ENCODE measurements at places on chromosomes 5 and 9.

DNA sequence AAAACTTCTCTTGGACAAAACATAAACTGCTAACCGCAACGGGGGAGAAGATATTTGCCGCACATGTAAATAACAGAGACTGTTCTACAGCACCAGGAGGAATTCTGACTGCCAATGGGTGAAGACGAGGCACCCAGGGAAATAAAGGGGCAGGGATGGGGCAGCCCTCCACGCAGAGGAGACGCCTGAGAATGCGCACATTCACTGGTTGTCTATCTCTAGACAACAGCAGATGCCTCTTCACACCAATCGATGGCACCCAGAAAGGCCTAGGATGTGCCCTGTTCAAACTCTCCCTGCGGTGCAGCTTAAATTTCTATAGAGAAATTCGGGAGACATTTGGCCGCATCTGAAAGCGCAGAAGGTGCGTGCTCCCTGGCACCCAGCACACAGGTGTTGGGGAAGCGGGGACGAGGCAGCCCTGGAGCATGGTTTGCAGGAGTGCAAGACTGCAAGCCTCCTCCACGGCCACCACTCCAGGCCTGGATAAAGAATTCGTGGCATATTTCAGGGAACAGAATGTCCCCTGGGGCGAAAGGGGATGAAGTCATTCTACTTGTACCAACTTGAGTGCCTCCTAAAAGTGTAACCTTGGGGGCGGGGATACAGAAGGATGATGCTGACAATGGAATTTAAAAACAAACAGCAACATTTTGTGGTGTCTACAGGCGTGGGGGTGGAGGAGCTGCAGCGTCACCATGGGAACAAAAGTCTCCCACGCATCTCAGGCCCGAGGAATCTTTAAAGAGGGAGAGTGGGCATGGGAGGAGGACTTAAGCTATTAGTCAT lies 6.3 kb upstream of the IRX2 start:
- DNase-seq, result no peak

- DNase-seq, result no peak
These were observed 42.0 kb downstream of the ACO1 start for GRCh38 chr9:32426278-32426939.

DNA sequence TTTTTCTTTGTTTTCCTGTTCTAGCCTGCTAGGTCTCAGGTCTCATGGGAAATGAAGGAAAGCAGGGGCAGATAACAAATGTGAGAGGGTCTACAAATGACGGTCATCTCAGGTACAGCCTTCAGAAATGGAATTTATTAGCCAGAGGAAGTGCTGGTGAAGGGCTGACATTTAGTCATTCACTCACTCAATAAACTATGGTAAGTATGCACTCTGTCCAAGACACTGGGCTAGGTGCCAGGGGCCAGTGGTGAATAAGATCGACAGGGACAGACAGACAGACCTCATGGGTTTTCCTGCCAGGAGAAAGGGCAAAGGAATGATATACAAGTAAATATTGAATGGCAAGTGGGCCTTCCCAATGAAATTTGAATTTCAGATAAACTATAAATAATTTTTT lies 6.3 kb downstream of the PDE6A start:
- DNase-seq, result no peak

DNA sequence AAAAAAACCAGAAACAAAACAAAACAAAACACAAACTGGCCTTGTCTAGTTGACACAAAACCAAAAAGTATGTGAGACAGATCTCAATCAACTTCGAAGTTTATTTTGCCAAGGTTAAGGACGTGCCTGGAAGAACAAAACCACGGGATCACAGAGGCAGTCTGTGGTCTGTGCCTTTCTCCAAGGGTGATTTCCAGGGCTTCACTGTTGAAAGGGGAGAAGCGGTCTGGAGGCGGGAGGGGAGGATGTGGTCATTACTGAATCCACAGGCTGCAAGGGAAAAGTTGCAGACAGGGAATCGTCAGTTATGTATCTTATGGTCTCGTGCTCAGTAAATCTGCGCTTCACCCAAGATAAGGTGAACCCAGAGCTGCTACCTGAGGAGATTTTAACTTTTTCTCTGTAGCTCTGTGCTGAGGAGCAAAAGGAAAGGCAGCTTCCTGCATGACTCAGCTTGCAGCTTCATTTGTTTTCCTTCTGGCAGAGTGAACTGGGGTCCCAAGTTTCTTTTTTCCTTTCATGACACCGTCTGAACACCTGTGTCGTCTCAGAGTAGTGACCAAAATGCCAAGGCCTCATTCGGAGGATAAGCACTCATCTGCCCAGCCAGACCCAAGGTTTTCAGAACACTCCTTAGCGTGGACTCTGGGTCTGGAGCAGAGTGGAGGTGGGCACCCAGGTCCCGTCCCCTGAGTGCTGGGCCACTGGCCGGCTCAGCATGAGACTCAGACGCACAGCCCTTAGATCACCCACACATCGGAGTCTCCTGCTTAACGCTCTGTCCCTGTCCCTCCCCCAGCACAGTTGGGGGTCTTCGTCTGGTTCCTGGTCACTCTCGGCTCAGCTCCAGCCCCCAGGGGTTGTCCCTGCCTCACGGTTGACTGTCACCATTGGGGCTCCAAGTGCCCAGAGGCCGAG lies 25.9 kb downstream of the ROPN1L start:
- DNase-seq, result no peak

GRCh38 chr9:136409557-136410455 lies 608 bp downstream of the ENTR1 start:
- peak; percentile 49 for DNase-seq

DNA sequence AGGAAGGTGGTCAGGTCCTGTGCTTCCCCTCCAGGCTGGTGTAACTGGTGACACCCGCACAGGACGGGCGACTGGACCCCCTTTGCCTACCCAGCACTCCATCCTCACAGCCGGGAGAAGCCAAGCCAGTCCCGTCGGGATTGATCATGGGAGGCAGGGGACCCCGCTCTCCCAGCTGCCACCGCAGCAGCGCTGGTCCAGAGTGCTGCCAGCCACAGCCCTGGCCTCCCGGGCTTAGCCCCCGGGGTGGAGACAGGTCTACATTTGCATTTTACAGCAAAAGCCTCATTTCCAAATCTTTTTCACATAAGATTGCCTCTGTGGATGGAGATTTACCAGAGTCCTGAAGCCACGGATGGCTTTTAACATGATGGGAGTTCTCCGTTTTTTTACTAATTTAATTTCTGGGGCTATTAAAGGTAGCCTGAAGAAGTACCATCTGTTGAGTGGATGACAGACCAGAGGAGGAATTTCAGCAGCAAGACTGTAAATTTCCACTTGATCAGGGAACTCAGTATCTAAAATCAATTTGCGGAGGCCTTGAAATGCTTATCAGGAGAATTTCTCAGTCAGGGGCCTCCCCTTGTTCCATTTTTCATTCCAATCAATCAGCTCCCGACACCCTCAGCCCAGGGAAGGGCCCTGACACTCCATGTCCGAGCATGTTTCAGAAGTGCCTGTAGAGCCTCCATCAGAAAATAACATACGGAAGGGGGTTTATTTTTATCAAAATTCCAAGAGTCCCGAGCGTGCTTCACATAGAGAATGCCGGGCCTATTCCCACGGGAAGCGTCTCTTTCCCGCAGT lies 80.6 kb downstream of the OLFM1 start:
- no peak for DNase-seq

- no peak for DNase-seq
These were observed 641.8 kb downstream of the EFNA5 start for GRCh38 chr5:107028938-107029337.

DNA sequence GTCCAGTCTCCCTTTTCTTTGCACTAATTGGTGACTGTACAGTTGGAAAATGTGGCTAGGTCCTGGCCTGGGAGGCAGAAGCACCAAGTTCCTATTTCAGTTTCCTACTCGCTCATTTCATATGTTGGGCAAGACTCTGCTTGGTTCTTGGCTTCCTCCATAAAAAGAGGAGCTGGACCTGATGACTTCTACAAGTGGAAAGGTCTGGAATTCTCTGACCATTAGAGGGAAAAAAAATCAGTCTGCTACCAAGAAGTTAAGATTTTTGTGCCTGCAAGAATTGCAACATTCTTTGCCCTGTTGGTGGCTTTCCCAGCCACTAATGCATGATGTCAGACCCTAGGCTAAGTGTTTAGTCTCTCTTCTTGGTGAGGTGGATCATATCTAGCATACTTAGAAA lies 91.5 kb downstream of the WDR41 start:
- DNase-seq, result no peak

DNA sequence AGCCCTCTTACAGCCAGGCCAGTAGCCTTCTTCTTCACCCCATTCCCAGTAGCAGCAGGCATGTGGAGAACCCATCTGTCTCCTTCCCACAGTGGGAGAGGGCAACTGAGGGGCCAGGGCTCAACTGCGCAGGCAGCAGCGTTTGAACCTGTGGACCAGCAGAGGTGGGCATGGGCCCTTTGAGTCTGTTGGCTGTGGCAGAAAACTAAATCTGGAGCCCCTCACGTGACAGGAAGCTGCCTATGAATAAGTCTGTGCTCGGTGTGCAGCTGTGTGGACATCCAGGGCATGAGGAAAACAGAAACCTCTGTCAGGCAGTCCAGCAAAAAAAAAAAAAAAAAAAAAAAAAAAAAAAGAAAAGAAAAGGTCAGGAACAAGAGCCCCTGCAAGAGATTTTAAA lies 189.2 kb upstream of the NR3C1 start:
- DNase-seq, result peak; percentile 75

- no peak for DNase-seq
These were observed 116.7 kb upstream of the LPCAT1 start for GRCh38 chr5:1640421-1640881.

GRCh38 chr5:73591102-73591695 lies 25.7 kb downstream of the UTP15 start:
- DNase-seq, result peak; percentile 73

- no peak for DNase-seq
These were observed 370.3 kb upstream of the IRX1 start for GRCh38 chr5:3225201-3225960.

Data from activated CD4-positive, alpha-beta T cell treated with anti-CD3 and anti-CD28 coated beads, Interleukin-2, amount 50 U/mL, for 16 hours (primary cell).